ENCODE measurements at places on chromosomes 3 and 15. TPM values are rescaled to one million over a fixed set of nuclear protein-coding genes. Genes with fewer than 3 reads are reported as not detected.

The CLDND1 gene
- total RNA-seq = 87.2 TPM

The ASB14 gene
- total RNA-seq = not detected

The NME9 gene
- total RNA-seq = 1.1 TPM

The UPK1B gene
- not detected for total RNA-seq

The INKA1 gene
- total RNA-seq = 9.4 TPM

The GNAT1 gene
- 0.27 TPM for total RNA-seq

- H3K36me3 ChIP-seq = no peaks in the 10 kb centered on the region
- no peak overlapping the region for H3K4me3 ChIP-seq
- no peak for DNase-seq
- no peak overlapping the region for H3K27ac ChIP-seq
- no peaks in the 10 kb centered on the region for H3K4me1 ChIP-seq
- H3K27me3 ChIP-seq = no peaks in the 10 kb centered on the region
Observed at GRCh38 chr15:33262306-33262705, 48.5 kb upstream of the RYR3 start.

GRCh38 chr15:69338535-69339213, 40.0 kb downstream of the PAQR5 start:
- H3K4me3 ChIP-seq = no peak overlapping the region
- peaks cover 9% of the 10 kb centered on the region for H3K4me1 ChIP-seq
- no peaks in the 10 kb centered on the region for H3K27me3 ChIP-seq
- DNase-seq = no peak
- no peak overlapping the region for H3K27ac ChIP-seq

DNA sequence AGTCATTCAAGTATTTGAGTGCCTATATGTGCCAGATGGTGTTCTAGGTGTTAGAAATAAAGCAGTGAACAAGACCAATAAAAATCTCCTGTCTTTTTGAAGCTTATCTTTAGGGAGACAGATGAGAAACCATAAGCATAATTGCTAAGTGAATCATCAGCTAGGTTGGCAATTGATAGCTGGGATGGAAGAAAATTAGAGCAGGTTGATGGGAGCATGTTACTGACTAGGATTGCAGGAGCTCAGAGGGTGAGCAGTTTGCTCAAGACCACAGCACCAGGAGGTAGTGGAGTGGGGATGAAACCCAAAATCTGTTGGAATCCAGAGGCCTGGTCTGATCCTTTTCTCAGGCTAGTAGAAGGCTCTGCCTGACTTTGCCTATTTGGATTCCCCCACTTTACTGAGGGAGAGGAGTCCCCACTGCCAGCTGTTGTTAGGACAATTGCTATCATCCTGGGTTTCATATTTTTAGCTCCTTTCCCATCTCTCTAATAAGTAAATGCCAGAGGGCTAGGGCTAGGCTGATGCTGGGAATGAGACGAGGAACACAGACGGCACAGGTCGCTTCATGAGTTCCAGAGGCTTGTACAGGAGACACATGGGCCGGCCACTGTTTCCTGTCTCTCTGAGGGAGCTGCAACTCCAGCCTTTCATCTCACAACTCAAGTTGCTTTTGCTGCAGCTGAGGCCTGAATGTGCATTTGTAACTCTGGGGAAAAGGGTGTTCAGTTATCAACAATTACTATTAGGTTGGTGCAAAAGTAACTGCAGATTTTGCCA, 102.9 kb downstream of the CACNA1D start:
- H3K4me1 ChIP-seq = peaks cover 12% of the 10 kb centered on the region
- H3K27me3 ChIP-seq = peaks cover 2% of the 10 kb centered on the region
- H3K4me3 ChIP-seq = no peak overlapping the region
- H3K36me3 ChIP-seq = no peaks in the 10 kb centered on the region
- peak overlapping the region; percentile 26 for H3K27ac ChIP-seq

DNA sequence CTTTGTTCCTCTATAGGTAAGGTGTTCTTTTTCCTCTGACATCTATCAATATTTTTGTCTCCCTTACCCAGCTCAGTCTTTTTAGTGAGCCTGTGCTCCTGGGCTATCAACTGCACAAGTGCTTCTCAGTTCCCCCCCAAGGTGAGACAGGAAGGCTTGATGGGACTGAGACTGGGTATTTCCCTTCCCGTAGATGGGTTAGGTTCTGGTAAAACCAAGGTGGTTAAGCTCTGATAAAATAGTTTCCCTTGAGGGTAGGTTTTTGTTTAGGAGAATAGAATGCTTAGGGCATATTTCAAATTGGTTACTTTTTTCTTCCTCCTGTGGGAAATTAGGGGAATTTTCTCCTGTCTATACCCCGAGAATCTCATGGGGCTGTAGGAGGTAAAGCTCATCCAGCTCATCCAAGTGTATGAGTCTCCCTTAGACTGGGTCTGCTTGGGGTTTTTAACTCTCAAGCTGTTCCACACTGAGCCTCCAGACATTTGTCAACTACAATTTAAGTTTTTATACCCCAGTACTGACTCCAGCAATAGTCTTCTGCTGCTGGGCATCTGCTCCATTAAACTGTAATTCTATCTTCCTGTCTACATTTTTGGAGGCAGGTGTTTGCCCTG, 44.9 kb downstream of the OXSR1 start:
- H3K27me3 ChIP-seq = no peaks in the 10 kb centered on the region
- no peak overlapping the region for H3K4me3 ChIP-seq
- no peak overlapping the region for H3K27ac ChIP-seq
- no peak for DNase-seq
- peaks cover 19% of the 10 kb centered on the region for H3K36me3 ChIP-seq
- no peaks in the 10 kb centered on the region for H3K4me1 ChIP-seq

DNA sequence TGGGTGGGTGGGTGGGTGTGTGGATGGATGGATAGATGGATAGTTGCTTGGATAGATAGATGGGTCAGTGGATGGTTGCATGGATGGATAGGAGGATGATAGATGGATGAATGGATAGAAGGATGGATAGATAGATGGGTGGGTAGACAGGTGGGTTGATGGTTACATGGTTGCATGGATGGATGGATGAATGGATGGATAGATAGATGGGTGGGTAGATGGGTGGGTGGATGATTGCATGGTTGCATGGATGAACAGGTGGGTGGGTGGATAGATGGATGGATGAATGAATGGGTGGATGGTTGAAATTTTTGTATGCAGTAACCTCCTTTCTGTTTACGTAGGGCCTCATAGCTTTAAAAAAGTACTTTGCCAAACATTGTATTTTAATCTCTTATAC, 79.5 kb downstream of the LRRK1 start:
- no peak for DNase-seq
- peaks cover 63% of the 10 kb centered on the region for H3K27me3 ChIP-seq
- peaks cover 9% of the 10 kb centered on the region for H3K4me1 ChIP-seq
- H3K36me3 ChIP-seq = no peaks in the 10 kb centered on the region
- no peak overlapping the region for H3K4me3 ChIP-seq
- H3K27ac ChIP-seq = no peak overlapping the region

DNA sequence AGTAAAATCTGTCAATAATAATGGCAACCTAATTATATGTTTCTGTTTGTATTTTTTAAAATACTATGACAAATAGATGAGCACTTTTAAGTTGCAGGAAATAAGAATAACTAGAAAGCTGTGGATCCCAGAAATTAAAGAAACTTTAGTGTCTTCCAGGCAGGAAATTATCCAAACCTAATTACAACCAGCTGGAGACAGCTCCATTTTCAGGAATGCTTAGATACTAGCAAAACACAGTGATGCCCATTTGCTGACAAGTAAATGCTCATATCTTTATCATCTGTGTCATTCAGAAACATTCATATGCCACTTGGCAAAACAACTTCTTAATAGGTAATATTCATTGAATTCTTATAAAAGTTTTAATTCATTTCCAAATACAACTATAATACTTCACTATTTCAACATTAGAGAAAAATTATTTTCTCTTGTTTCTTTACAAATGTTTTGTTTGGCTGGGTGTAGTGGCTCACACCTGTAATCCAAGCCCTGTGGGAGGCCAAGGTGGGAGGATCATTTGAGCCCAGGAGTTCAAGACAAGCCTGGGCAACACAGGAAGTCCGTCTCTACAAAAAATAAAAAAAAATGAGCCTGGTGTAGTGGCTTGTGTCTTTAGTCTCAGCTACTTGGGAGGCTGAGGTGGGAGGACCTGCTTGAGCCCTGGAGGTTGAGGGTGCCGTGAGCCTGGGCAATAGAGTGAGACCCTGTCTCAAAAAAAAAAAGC, 169.1 kb upstream of the TSPAN3 start:
- DNase-seq = no peak
- H3K27me3 ChIP-seq = no peaks in the 10 kb centered on the region
- no peak overlapping the region for H3K4me3 ChIP-seq
- no peak overlapping the region for H3K27ac ChIP-seq

DNA sequence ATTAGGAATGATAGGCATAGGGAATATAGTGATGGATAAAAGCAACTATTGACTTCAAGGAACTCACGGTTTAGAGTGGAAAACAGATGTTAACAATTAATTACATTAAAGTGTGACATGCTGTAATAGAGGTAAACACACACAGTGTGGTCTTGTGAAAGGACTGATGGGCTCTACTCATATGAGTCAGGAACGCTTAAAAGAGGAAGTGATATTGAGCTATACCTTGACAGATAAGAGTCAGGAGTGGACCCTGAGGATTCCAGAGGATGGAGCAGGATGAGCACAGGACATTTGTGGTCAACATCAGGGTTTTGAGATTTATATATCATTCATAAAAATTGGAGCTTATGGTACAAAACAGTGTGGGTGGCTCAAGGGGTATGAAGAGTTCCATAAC, 11.0 kb downstream of the EXOG start:
- H3K4me1 ChIP-seq = no peaks in the 10 kb centered on the region
- no peak overlapping the region for H3K27ac ChIP-seq
- peaks cover 17% of the 10 kb centered on the region for H3K36me3 ChIP-seq
- no peak for DNase-seq
- H3K4me3 ChIP-seq = no peak overlapping the region
- no peaks in the 10 kb centered on the region for H3K27me3 ChIP-seq

DNA sequence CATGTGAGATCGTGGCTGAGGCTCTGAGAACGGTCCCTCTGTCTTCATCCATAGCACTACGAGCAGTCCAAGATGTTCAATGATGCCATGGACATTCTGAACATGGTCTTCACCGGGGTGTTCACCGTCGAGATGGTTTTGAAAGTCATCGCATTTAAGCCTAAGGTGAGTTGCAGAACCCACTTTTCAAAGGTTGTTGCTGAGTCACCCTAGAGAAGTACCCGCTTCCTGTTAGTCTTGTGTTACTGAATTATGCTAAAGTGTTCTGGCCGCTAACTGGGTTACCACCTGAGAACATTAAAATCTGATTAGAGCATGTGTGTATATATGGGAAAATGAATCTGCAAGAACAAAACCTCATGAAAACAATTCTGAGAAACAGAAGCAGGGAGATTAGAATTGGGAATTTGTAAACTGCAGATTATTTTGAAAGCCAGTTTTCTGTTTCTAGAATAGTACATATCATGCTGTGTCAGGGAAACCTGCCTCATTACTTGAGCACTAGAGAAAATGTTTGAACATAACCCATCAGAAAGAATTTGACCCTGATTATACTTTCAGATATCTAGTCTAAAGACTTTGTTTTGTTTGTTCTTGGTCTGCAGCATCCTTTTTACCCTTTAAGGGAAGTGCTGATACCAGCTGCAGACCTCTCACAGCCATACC, 92.6 kb downstream of the CHDH start:
- H3K27me3 ChIP-seq = peaks cover 8% of the 10 kb centered on the region
- DNase-seq = no peak
- no peaks in the 10 kb centered on the region for H3K36me3 ChIP-seq
- no peak overlapping the region for H3K27ac ChIP-seq

GRCh38 chr15:90787881-90788280, 70.7 kb downstream of the BLM start:
- no peak overlapping the region for H3K27ac ChIP-seq
- peaks cover 14% of the 10 kb centered on the region for H3K4me1 ChIP-seq
- DNase-seq = no peak
- peaks cover 8% of the 10 kb centered on the region for H3K36me3 ChIP-seq
- H3K27me3 ChIP-seq = no peaks in the 10 kb centered on the region

DNA sequence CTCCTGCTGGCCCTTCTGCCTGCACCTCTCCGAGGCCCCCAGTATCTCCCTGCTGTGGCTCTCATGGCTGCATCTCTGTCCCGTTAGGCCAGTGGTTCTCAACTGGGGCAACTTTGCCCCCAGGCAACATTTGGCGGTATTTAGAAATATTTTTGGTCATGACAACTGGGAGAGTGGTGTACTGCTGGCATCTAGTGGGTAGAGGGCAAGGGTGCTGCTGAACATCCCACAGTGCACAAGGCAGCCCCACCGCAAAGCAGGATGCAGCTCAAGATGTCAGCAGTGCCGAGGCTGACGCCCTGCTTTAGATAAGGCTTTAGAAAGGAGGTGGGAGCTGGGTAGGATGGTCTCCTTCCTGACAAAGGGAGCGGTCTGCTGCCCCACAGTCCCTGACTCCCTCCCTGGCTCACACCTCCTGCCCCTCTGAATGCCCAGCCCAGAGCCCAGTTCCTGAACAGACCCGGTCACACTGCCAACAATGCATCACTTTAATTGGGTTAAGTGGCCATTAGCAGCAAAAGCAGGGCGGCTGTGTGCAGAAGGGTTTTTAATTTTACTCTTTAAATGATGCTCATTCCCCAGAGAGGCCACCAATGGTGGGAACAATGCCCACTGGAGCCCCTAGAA, 68.8 kb upstream of the TMEM115 start:
- no peak overlapping the region for H3K27ac ChIP-seq
- H3K27me3 ChIP-seq = peaks cover 5% of the 10 kb centered on the region
- H3K4me1 ChIP-seq = peaks cover 8% of the 10 kb centered on the region
- H3K36me3 ChIP-seq = no peaks in the 10 kb centered on the region
- DNase-seq = no peak

DNA sequence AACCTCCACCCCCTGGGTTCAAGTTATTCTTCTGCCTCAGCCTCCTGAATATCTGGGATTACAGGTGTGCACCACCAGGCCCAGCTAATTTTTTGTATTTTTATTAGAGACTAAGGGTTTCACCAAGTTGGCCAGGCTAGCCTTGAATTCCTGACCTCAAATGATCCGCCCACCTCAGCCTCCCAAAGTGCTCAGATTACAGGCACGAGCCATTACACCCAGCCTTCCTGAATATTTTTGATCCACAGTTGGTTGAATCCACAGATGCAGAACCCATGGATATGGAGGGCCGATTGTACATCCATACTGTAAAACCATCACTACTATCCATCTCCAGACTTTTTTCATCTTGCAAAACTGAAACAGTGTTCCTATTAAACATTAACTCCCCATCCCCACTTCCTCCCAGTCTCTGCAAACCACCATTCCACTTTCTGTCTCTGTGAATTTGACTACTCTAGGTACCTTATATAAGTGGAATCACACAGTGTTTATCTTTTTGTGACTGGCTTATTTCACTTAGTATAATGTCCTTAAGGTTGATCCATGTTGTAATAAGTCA, 8.2 kb upstream of the TMEM62 start:
- no peaks in the 10 kb centered on the region for H3K36me3 ChIP-seq
- H3K4me3 ChIP-seq = no peak overlapping the region
- H3K27me3 ChIP-seq = peaks cover 14% of the 10 kb centered on the region
- peaks cover 7% of the 10 kb centered on the region for H3K4me1 ChIP-seq
- no peak for DNase-seq
- no peak overlapping the region for H3K27ac ChIP-seq

DNA sequence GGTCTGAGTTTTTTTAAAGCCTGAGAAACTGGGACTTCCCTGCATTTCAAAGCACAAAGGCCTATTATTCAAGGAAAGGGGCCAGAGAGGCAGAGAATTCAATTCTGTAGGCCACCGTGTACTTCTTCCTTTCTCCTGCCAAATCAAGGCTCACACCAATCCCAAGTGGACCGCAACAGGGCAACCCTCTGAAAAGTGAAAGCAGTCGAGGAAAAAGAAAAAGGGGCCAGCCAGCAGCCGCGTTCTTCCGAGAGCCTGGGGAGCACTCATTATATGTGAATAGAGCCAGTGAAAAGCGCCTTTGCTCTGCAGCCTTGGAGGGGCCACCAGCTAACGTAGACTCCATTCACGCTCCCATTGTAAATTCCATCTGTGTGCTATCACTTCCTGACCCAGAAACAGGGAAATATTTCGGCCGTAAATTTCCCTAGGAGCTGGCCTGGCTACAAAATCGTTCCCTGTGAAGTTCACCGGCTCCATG, 45.9 kb upstream of the THUMPD3 start:
- DNase-seq = no peak
- H3K36me3 ChIP-seq = no peaks in the 10 kb centered on the region
- H3K4me3 ChIP-seq = peak overlapping the region; percentile 26
- peaks cover 36% of the 10 kb centered on the region for H3K4me1 ChIP-seq
